ENCODE measurements at places on chromosomes 1 and 21. TPM values are rescaled to one million over a fixed set of nuclear protein-coding genes. Genes with fewer than 3 reads are reported as not detected.

The LDLRAD1 gene
- not detected for total RNA-seq

GRCh38 chr1:3650248-3651025 is 534 bp upstream of the WRAP73 start:
- no peak for DNase-seq

DNA sequence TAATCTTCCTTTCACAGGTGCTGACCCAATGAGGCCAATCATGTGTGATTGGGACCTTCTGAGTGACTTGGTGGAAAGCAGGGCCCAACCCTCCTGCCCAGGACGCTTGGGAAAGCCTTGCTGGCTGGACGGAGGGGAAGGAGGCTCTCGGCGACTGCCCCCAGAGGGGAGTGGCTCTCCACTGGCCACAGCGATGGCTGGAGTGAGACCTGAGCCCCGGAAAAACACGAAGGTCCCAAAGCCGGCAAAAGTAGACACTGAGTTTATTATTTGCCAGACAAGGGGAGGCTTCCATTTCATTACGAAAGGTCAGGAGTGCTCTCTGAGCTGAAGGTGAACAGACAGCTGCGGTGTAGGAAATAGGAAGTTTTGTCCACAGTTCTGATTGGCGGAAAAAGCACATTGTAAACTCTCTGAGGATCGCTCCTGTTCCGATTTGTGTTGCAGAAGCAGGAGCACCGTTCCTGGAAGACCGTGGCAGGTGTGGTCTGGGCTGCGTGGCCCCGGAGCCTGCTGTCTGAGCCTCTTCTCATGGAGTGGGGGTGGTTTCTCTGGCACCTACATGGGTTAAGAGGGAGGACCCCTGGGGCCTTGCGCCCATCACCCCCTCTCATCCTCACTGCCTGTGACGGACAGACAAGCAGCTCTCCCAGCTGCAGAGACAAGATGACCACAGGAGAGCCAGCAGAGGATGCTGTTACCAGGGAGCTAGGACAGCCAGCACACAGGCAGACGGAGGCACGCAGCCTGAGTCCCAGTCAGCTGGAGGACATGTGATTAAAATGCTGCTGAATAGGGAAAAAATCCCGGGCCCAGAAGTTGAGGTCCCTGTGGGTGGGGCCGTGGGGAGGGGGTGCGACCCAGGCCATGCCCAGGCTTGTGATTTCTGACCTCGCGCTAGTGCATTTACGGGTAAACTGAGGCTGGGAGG is 41.5 kb downstream of the KRTAP10-1 start:
- DNase-seq: no peak

DNA sequence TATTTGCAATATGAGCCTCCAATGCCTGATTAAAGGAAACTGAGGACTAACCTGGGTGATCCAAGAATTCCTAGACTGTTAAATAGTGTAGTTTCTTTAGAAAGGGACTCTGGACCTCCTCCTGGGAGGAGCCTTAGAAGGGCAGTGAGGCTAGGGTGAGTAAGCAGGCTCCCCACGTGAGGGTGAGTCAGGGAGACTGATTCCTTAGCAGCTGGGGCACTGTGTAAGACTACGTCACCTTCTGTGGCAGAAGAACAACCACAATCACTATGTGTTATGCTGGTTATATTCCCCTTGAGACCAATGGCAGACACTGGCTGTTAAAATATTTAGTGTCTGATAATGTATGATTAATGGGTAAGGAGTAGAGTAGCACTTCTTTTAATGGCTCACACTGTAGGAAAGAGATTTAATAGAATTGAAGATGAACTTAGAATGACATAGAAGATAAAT is 53.3 kb upstream of the SYT14 start:
- DNase-seq: peak; percentile 66

The PLEKHA6 gene
- 0.52 TPM for total RNA-seq

GRCh38 chr1:167599957-167600581 is 30.0 kb upstream of the RCSD1 start:
- peak; percentile 71 for DNase-seq

DNA sequence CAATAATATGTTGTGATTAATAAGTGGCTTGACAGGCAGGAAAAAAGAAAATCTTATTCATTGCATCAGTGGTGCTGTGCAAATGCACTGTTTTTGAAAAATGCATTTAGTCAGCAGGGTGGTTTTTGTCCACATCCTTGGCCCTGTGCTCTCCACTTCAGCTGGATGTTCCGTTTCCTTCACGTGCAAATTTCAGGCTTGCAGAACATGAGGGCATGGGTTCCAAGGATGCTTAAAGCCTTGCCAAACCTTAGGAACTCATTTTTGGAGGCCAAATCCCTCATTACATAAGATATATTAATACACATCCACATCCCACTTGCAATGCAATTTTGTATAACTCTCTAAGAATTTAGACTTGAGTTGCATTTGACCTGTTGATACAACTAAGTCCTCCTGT is 410.1 kb downstream of the PRDM2 start:
- DNase-seq: no peak

The TDRD5 gene
- total RNA-seq: not detected

All from activated naive CD4-positive, alpha-beta T cell treated with anti-CD3 and anti-CD28 coated beads for 36 hours (primary cell).